ENCODE measurements at places on chromosomes 12 and 14. TPM values are rescaled to one million over a fixed set of nuclear protein-coding genes. Genes with fewer than 3 reads are reported as not detected.
A peak's percentile ranks its signal among the peaks of the same experiment; 100 is the strongest.

PRIMA1 gene
- not detected for total RNA-seq

KRT79 gene
- total RNA-seq = not detected

SFSWAP gene
- total RNA-seq = 75.1 TPM

GPR132 gene
- total RNA-seq = 48.5 TPM

DNA sequence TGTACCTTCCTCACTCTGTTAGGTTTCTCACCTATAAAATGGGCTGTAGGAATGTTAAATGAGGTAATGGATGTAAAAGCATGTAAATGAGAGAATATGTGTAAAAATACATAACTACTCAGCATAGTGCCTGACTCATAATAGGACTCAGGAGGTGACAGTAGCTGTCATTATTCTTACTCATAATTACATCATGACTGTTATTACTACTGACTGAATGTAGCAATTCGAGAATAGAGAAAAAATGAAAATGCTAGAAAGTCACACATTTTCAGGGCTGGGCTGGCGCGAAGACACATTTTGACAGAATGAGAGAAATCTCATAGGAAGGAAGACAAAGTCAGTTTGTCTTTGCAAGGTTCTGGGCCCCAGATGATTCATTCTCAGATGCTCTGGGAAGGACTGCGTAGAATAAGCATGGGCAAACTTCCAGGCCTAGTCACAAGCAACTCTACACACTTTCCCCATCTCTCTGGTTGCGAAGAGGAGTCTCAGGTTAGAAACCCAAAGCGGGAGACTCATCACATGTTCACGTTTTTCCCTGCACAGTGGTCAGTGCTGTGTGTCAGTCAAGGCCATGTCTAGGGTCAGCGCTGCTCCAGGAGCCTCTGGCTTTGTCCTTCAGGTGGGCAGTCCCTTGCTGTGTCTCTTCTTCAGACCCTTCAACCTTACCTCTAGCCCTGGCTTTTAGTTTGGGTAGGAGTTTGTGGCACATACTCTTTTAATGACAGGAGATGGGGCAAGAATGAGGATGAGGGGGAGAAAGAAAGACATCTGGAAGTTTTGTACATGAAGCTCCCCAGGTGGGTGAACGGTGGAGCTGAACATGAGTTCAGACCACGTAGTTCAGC lies 8.4 kb downstream of the GPRC5A start:
- DNase-seq = no peak
- H3K4me3 ChIP-seq = no peak overlapping the region
- peaks cover 29% of the 10 kb centered on the region for H3K27me3 ChIP-seq

DNA sequence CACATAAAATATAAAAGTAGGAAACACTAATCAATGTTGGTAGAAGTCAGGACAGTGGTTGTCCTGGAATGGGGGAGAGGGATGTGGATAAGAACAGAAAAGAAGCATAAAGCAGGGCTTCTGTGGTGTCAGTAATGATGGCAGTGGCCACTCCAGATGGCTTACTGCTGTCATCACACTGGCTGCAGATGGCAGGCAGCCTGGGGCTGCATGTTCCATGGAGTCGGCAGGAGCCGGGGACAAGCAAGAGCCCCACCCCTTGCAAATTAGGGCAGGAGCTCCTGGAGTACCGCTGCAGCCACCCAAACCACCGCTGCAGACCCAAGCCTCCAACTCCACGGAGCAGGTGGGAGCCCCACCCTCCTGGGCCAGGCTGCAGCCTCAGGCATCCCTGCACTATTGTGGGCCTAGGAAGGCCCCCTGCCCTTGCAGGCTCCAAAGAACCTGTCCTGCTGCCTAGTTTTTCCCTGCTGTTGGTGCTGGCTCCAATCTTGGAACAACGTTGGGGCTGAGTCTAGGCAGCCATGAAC lies 28.8 kb upstream of the SLC5A8 start:
- H3K4me1 ChIP-seq = no peaks in the 10 kb centered on the region
- no peaks in the 10 kb centered on the region for H3K36me3 ChIP-seq
- no peak overlapping the region for H3K4me3 ChIP-seq
- DNase-seq = no peak
- no peak overlapping the region for H3K27ac ChIP-seq
- H3K27me3 ChIP-seq = peaks cover 1% of the 10 kb centered on the region

DNA sequence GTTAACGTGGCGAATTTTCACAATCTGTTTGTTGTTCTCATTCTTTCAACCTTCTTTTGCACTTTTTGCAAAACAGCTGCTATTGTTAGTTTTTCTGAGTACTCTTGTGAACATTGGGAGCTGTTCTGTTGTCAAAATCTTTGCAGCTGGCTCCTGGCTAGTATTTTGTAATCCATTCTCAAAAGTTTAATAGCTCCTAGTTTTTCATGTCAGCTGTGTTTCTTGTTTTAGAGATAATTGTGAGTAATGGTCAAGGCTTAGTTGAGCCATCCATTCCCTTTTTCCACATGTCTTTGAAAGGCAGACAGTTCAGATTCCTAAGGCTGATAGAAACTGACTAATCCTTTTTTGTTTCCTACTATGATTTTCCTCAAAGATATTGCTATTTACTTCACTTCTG lies 39.1 kb upstream of the CRADD start:
- no peaks in the 10 kb centered on the region for H3K4me1 ChIP-seq
- no peak overlapping the region for H3K27ac ChIP-seq
- peaks cover 14% of the 10 kb centered on the region for H3K27me3 ChIP-seq
- no peak overlapping the region for H3K4me3 ChIP-seq

DNA sequence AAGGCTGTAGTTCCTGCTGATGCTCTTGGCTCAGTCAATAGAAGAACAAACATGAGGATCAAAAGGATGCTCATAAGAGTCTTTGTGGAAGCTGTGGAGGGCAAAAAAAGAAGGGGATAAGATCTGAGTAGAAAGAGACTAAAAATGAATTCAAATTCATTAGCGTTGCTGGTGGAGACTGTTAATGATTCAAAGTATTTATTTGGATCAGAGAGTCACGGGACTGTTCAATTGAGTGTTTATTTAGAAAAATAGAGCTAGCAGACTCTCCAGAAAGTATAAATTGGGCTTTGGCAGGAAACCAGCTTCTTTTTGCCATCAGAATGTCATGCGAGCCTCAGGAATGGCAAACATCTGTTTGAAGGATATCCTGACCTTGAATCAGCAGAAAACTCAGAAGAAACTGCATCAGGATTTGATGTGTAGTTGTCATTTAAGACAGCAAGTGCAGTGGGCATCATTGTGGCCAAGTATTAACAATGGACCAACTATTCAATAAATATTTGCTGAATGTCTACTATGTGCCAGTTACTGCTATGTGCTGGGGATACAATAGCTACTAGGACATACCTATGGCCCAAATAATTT lies 126.4 kb downstream of the TBC1D30 start:
- no peak overlapping the region for H3K27ac ChIP-seq
- no peak for DNase-seq
- H3K4me3 ChIP-seq = no peak overlapping the region
- no peaks in the 10 kb centered on the region for H3K36me3 ChIP-seq
- H3K4me1 ChIP-seq = no peaks in the 10 kb centered on the region

DNA sequence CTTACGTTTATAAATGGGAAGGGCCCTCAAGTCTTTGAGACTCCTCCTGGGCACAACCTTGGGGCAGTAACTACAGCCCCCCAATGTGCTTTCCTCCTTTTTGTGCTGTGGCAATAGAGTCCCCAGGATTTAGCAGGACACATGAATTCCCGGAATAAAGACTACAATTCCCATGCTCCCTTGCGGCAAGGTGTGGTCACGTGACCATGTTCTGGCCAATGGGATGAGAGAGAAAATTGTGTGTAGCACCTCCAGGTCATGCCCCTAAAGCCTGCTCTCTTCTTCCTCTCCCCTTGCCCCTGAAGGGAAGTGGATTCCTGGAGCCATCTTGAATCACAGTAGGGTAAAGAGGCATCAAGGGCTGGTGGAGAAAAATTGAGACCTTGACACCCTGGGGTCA lies 295.1 kb upstream of the SFSWAP start:
- H3K27me3 ChIP-seq = peaks cover 6% of the 10 kb centered on the region
- H3K27ac ChIP-seq = no peak overlapping the region
- no peak overlapping the region for H3K4me3 ChIP-seq
- H3K4me1 ChIP-seq = no peaks in the 10 kb centered on the region

- H3K4me3 ChIP-seq = no peak overlapping the region
- no peaks in the 10 kb centered on the region for H3K36me3 ChIP-seq
- DNase-seq = peak; percentile 33
- H3K27ac ChIP-seq = no peak overlapping the region
- peaks cover 11% of the 10 kb centered on the region for H3K27me3 ChIP-seq
These were observed 165.8 kb downstream of the EMP1 start for GRCh38 chr12:13362260-13362841.

- H3K4me3 ChIP-seq = no peak overlapping the region
- peaks cover 68% of the 10 kb centered on the region for H3K4me1 ChIP-seq
- DNase-seq = no peak
These were observed 42.0 kb downstream of the SH2B3 start for GRCh38 chr12:111447571-111448265.

Data from activated B cell treated with CpG ODN at 0.5 μM for 24 hours (primary cell).